ENCODE measurements at places on chromosomes 2 and 18.

DNA sequence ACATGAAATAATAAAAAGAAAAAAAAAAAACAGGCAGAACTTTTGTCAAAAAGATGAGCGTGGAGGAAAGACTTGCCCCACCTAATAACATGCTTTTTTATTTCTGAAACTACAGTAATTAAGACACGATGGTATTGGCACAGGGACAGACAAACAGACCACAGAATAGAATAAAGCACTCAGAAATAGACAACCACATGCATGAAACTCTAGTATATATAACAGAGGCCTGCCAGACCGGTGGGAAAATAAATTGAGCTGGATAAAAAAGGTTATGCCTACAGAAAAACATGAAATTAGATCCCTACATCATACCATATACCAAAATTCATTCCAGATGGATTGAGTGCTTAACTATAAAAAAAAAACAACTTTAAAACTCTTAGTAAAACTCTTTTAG, 163.1 kb downstream of the NRP2 start:
- no peak for DNase-seq

DNA sequence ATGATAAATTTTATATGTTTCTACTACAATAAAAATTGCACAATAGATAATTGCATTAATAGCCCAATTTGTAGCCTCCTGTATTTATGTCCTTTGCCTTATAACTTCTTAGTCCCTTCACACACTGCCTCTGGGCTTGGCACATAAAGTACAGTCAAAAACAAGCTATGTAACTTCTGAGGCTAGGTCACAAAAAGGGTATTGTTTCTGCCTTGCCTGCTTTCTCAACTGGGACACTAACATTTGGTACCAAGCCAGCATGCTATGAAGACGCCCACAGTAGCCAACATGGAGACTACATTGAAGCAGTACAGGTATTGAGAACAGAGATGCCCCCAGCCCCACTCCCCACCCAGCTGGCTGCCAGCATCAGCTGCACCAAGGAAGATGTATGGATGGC, 5.4 kb upstream of the SLC3A1 start:
- no peak for DNase-seq

DNA sequence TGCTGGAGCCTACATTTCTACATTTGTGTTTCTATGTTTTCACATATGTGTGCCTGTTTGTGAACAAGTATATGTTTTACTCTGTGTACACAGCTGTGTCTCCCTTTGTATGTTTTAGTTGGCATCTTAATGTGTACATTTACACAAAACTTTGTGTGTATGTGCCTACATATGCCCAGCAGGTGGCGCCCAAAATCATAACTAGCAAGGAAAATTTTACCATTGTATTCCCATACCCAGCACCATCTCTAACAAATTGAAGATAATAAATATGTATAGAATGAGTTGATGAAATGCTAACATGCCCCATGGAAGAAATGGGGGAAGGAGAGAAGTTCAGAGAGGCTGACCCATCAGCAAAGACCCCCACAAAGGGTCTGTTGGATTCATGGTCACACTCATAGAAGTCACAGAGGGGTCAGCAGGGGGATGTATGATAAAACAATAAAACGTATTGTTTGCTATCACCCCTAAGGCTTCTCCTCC, 48.1 kb downstream of the PKDCC start:
- peak; percentile 54 for DNase-seq

DNA sequence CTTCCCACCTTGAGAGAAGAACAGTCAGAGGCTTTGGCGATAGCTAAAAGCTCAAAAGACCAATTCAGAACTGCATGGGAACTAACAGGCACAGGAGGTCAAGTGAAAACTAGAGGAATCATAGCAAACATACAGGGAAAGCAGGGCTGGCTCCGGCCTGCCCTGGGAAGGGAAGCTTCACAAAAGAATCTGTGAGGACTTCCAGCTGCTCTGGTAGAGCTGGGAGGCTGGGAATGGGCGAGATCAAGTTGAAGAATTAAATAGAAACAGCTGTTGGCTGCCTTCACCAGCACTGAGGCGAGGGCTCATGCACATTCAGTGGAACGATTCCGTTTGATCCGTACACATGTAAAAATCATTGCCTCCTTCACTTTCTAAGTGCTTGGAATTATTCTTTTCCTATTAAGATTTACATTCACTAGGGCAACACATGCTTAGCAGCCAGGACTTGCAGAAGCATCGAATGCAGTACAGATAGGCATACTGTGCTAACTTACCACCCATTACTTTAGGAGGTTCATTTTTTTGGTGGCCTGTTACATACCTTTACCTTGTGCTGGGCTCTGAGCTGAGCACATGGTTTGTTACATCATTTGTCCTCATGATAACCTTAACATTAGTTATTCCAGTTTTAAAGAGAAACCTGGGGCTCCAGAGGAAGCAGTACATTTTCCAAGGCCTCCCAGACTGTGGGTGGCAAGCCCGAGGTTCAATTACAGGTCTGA, 125.4 kb upstream of the RNF152 start:
- no peak for DNase-seq

DNA sequence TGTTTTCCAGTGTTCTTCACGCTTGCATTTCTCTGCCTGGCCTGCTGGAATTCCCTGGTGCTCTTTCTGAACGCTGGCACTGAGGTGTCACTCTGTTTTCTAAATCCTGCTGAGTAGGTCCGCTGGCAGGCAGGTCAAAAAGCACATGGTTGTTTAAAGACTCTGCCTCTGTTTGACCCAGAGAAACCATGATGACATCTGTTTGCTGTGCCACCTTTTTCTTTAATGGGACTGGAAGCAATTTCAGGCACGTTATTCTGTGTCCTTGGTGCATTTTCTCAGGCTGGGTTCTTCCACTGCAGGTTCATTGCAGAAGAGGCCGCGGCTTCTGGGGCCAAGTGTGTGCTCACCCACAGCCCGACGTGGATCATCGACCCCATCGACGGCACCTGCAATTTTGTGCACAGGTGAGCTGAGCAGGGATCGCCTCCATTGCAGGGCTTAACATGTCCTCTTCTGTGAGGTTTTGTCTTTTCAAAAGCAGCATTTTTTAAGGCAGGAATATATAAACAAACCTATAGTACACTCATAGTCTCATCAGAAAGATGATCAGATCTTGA, 28.4 kb downstream of the IMPA2 start:
- DNase-seq: no peak

DNA sequence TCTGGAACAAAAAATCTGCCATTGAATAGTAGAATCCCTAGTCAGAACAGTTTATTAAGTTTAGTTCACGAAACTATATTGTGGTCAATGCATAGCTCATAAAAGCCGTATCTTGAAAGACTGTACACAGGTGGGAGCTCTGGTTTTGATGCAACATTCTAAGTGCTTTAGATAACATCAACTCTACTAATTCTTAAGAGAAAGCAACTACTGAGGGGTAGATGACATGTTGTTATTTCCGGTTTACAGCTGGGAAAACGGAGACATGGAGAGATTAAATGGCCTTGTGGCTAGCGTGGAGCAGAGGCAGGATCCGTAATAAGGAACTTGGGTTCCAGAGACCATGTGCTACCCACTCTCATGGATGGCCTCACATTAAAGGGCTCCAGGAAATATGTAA, 4.2 kb upstream of the ITGA6 start:
- DNase-seq: no peak

DNA sequence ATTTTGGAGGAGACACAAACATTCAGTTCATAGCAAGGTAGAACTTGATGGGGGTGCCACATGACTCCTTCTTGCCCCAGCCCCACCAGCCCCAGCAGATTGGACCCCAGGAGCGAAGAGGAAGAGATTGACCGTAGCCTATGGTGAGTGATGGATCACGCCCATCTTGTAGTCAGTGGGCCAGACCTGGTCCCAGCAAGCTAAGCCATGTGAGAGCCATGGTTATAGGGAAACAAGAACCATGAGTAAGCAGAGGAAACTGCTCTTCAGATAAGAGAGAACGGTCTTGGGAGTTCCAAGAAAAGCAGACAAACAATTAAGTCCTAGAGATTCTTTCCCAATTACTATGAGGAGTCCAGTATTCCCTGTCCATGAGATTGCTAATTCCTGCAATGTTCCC, 4.6 kb upstream of the TCF4 start:
- no peak for DNase-seq

All from NCI-H2029 (cell line).